ENCODE measurements at places on chromosomes 6 and 20.
A peak's percentile ranks its signal among the peaks of the same experiment; 100 is the strongest.

GRCh38 chr6:17042422-17043147 is 59.3 kb upstream of the STMND1 start:
- no peak overlapping the region for H3K4me3 ChIP-seq
- no peak for DNase-seq
- no peaks in the 10 kb centered on the region for H3K36me3 ChIP-seq
- H3K27me3 ChIP-seq, result no peaks in the 10 kb centered on the region
- no peaks in the 10 kb centered on the region for H3K4me1 ChIP-seq
- no peak overlapping the region for H3K27ac ChIP-seq

DNA sequence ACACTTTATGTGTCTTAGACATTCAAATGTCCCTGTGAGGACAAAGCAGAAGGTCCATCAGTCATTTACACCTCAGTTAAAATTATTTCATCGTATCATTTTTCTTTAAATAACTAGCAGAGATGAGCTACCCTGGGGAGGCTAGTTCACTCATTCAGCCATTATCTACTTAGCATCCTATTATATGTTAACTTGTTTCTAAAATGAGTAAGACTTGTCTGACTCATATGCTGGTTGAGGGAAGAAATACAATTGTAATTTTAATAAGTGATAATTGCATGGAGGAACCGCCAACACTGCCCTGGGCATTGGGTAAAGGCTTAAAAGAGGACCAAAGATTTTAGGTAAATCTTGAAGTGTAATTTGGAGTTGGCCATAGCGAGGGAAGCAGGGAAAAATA is 12.4 kb upstream of the PTPRK start:
- H3K4me3 ChIP-seq, result no peak overlapping the region
- no peak overlapping the region for H3K27ac ChIP-seq
- no peak for DNase-seq
- H3K27me3 ChIP-seq, result no peaks in the 10 kb centered on the region

DNA sequence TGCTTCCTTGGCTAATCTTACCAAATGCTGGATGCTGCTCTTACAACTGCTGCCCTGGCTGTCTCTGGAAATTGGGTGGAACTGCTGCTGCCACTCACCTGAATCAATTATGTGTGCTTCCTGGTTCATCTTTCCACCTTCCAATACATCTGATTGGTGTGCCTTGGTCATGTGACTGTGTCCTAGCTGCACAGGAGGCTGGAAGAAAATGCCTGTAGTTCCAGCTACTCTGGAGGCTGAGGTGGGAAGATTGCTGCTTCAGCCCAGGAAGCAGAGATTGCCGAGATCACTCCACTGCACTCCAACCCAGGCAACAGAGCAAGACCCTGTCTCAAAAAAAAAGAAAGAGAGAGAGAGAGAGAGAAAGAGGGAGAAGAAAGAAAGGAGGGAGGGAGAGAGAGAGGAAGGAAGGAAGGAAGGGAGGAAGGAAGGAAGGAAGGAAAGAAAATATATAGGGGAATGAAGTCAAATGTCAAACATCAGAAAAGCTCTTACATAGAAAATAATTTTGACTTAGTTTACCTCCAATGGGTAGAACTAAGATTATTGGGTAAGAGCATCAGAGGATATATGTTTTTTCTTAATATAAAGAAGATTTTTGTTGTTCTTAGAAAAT is 14.1 kb upstream of the PPARD start:
- no peak overlapping the region for H3K4me3 ChIP-seq
- no peaks in the 10 kb centered on the region for H3K27me3 ChIP-seq
- no peak overlapping the region for H3K27ac ChIP-seq
- H3K36me3 ChIP-seq, result no peaks in the 10 kb centered on the region

- no peak overlapping the region for H3K4me3 ChIP-seq
- no peaks in the 10 kb centered on the region for H3K4me1 ChIP-seq
- no peak for DNase-seq
- H3K27me3 ChIP-seq, result no peaks in the 10 kb centered on the region
- H3K27ac ChIP-seq, result no peak overlapping the region
These were observed 96.9 kb downstream of the TBX18 start for GRCh38 chr6:84667252-84668213.

GRCh38 chr20:22810626-22811569 is 224.2 kb upstream of the SSTR4 start:
- H3K4me3 ChIP-seq, result no peak overlapping the region
- no peak overlapping the region for H3K27ac ChIP-seq
- no peaks in the 10 kb centered on the region for H3K4me1 ChIP-seq
- DNase-seq, result no peak

DNA sequence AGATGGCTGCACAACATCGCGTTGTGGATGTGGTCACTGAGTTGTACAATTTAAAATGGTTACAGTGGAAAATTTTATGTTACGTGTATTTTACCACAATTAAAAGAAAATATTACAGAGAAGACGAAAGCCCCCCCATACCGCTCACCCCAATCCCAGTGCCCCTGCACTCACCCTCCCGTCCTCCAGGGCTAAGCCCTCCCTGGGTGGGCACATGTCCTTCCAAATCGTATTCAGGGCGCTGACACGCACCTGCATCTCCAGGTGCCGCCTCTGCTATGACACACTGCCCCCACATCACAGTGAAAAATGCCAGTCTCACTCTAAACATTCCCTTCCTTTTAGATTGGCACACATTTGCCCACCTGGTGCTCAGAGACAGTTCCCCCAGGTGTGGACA is 49.4 kb downstream of the PSMG4 start:
- no peak overlapping the region for H3K27ac ChIP-seq
- H3K36me3 ChIP-seq, result no peaks in the 10 kb centered on the region
- H3K4me1 ChIP-seq, result no peaks in the 10 kb centered on the region
- no peak overlapping the region for H3K4me3 ChIP-seq

GRCh38 chr6:127878115-127878514 is 22.7 kb downstream of the THEMIS start:
- no peak for DNase-seq
- no peaks in the 10 kb centered on the region for H3K36me3 ChIP-seq
- H3K4me1 ChIP-seq, result no peaks in the 10 kb centered on the region
- H3K27ac ChIP-seq, result no peak overlapping the region
- H3K4me3 ChIP-seq, result no peak overlapping the region
- no peaks in the 10 kb centered on the region for H3K27me3 ChIP-seq

- no peak for DNase-seq
- H3K4me1 ChIP-seq, result no peaks in the 10 kb centered on the region
- no peaks in the 10 kb centered on the region for H3K27me3 ChIP-seq
- H3K27ac ChIP-seq, result no peak overlapping the region
These were observed 197.0 kb downstream of the SIM1 start for GRCh38 chr6:100267721-100268123.

DNA sequence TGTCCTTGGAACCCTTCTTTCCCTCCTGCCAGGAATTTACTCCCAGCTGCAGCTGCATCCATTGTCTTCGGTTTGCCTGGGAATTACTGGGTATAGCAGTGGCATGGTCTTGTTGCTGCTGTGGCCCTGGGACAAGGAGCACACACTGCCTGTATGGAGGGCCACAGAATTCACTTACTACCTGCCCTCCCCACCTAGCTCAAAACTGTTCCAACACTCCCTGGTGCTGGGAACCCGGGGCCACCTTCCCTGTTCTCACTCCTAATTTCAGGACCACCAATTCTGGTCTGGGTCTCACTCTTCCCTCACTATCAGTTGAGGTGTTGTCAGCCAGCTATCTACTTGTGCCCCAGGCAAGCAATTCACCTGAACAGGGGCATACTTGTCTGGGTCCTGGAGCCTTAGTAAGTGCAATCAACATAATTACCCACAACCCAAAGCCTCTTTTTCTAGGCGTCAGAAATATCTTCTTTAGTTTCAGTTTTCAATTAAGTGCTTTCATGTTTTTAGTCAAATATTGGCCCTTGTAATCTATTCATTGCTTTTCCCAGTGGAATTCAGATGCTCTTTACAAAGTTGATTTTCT is 47.2 kb downstream of the METTL24 start:
- H3K36me3 ChIP-seq, result no peaks in the 10 kb centered on the region
- no peak overlapping the region for H3K4me3 ChIP-seq
- DNase-seq, result no peak
- H3K27me3 ChIP-seq, result no peaks in the 10 kb centered on the region

GRCh38 chr6:90610301-90610750 is 23.5 kb upstream of the MAP3K7 start:
- no peaks in the 10 kb centered on the region for H3K36me3 ChIP-seq
- H3K27ac ChIP-seq, result peak overlapping the region; percentile 61
- peak overlapping the region; percentile 37 for H3K4me3 ChIP-seq
- peaks cover 34% of the 10 kb centered on the region for H3K27me3 ChIP-seq
- H3K4me1 ChIP-seq, result no peaks in the 10 kb centered on the region

GRCh38 chr6:56891754-56892153 is 63.2 kb upstream of the BEND6 start:
- H3K27me3 ChIP-seq, result no peaks in the 10 kb centered on the region
- DNase-seq, result no peak
- peaks cover 3% of the 10 kb centered on the region for H3K4me1 ChIP-seq
- H3K36me3 ChIP-seq, result no peaks in the 10 kb centered on the region
- H3K27ac ChIP-seq, result no peak overlapping the region

GRCh38 chr20:50330504-50331313 is 140.1 kb downstream of the CEBPB start:
- H3K4me1 ChIP-seq, result peaks cover 4% of the 10 kb centered on the region
- no peak for DNase-seq
- H3K27ac ChIP-seq, result no peak overlapping the region
- no peak overlapping the region for H3K4me3 ChIP-seq

- H3K4me1 ChIP-seq, result no peaks in the 10 kb centered on the region
- H3K27me3 ChIP-seq, result no peaks in the 10 kb centered on the region
- no peak for DNase-seq
- no peaks in the 10 kb centered on the region for H3K36me3 ChIP-seq
- no peak overlapping the region for H3K4me3 ChIP-seq
These were observed 146.4 kb downstream of the ADGRG6 start for GRCh38 chr6:142448091-142448729.

GRCh38 chr6:112202639-112203341 is 51.6 kb downstream of the LAMA4 start:
- peak overlapping the region; percentile 53 for H3K27ac ChIP-seq
- H3K27me3 ChIP-seq, result no peaks in the 10 kb centered on the region
- no peaks in the 10 kb centered on the region for H3K36me3 ChIP-seq
- no peaks in the 10 kb centered on the region for H3K4me1 ChIP-seq
- peak; percentile 35 for DNase-seq

- no peak overlapping the region for H3K4me3 ChIP-seq
- peaks cover 93% of the 10 kb centered on the region for H3K27me3 ChIP-seq
- no peak overlapping the region for H3K27ac ChIP-seq
- H3K36me3 ChIP-seq, result no peaks in the 10 kb centered on the region
These were observed 16.6 kb downstream of the PHACTR3 start for GRCh38 chr20:59620860-59621505.

DNA sequence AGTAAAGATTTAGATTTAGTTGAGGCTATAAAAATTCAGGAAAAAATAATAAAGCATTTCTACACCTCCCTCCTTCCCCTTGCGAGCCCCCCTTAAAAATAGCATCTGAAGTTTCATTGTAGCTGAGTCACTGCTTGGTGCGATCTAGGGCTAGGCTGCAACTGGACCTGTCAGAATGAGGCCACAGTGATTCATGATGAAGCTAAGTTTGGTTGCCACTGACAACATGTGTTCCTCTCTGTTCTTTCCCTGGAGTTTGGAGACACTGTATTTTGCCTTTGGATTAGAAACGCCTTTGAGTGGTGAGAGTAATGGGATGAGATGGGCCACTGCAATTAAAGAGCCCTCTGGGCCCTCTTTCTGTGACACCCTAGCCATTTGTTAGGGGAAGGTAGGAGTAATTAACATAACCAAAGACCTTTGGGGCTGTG is 334.1 kb downstream of the NRN1 start:
- H3K27me3 ChIP-seq, result no peaks in the 10 kb centered on the region
- no peak for DNase-seq
- H3K4me3 ChIP-seq, result no peak overlapping the region
- no peaks in the 10 kb centered on the region for H3K36me3 ChIP-seq
- H3K27ac ChIP-seq, result peak overlapping the region; percentile 71

GRCh38 chr6:15929685-15930084 is 199.2 kb upstream of the MYLIP start:
- no peak overlapping the region for H3K4me3 ChIP-seq
- H3K27ac ChIP-seq, result no peak overlapping the region
- H3K36me3 ChIP-seq, result no peaks in the 10 kb centered on the region
- H3K4me1 ChIP-seq, result peaks cover 13% of the 10 kb centered on the region
- no peaks in the 10 kb centered on the region for H3K27me3 ChIP-seq

DNA sequence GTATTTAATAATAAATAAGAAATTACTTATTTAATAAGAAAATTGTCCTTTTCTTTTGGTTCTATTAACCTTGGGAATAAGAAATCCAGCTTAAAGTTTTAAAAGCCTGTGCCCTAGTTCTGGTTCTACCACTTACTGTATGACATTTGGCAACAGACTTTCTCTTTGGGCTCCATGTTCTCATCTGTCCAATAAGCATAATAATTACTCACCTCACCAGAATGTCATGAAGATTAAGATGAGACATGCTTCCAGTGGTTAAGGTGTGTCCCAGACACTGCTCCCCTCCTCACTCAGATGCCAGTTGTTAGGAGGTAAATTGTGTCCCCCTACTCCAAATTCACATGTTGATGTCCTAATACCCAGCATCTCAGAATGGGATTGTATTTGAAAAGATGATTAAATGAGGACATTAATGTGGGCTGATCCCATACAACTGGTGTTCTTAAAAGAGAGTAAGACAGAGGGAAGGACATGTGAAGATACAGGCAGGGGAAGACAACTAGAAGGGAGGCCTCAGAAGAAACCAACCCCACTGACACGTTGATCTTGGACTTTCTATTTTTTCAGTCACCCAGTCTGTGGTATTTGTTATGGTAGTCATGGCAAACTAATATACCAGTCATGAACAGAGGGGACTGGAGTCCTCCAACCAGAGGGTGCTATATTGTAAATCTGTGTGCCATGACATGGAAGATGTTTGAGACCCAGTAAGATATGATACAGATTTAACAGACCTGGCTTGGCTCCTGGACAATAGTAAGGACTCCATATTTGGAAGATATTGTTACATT is 6.4 kb upstream of the MICAL1 start:
- DNase-seq, result no peak
- no peak overlapping the region for H3K27ac ChIP-seq
- H3K27me3 ChIP-seq, result no peaks in the 10 kb centered on the region
- H3K4me3 ChIP-seq, result no peak overlapping the region

- no peaks in the 10 kb centered on the region for H3K27me3 ChIP-seq
- H3K27ac ChIP-seq, result no peak overlapping the region
- peaks cover 11% of the 10 kb centered on the region for H3K4me1 ChIP-seq
These were observed 69.2 kb downstream of the PTPRA start for GRCh38 chr20:2942439-2942838.

DNA sequence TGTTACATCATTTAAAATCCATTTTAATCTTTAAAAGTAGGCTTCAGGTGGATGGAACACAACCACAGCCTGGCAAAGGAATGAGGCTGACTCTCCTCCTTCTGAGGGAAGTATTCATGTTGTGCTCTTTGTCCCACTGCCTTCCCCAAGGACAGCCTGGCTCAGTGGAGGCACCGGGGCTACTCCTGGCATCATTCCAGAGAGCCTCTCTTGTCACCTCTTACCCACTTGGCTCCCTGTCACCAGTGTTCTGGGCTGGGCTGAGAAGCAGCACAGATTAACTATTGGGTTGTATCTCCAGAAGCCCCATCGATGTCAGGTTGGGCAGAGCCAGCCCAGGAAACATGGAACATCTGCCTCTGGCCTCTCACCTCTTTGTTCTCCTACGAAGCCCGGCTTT is 10.7 kb upstream of the TP53INP2 start:
- H3K4me1 ChIP-seq, result no peaks in the 10 kb centered on the region
- no peak overlapping the region for H3K27ac ChIP-seq
- H3K4me3 ChIP-seq, result no peak overlapping the region
- H3K27me3 ChIP-seq, result no peaks in the 10 kb centered on the region

Data from left lung (tissue), 14 donors.